ENCODE measurements at places on chromosomes 11 and 22. TPM values are rescaled to one million over a fixed set of nuclear protein-coding genes. Genes with fewer than 3 reads are reported as not detected.

GRCh38 chr11:69912911-69913451 lies 93.8 kb upstream of the FGF3 start:
- DNase-seq, result no peak

- no peak for DNase-seq
These were observed 7.5 kb downstream of the FREY1 start for GRCh38 chr11:45899448-45900174.

Gene CACNA1I
- total RNA-seq, result not detected

DNA sequence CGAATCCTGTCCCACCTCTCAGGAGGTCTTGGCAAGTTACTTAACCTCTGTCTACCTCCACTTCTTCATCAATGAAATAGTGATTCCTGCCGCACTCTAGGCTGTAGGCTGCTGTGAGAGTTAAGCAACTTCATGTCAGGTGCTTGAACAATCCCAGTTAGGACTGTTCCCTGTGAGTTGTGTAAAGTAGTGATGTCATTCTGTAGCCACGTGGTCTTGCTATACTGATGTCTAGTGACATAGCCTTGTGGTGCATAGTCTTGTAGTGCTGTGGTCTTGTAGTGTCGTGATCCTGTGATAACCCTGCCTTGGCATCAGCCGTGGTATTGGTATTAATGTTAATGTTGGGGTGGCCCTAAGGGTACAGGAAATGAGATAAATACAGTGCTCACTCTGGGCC lies 30.3 kb upstream of the PRR5 start:
- no peak for DNase-seq

DNA sequence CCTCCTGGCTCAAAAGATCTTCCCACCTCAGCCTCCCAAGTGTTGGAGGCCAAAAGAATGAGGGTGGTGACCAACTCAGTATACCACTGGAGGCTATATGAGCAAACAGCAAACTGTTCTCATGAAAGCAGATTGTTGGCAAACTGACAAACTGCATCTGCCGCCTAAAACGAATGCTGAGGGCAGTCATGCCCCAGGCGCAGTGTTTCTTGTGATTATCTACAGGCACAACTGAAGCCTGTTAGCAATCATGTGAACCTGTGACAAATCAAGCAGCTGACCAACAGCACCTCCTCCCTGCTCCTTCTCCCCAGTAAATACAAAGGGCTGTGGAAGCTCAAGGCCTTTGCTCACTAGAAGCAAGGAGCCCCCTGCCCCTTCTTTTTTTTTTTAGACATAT lies 47.8 kb downstream of the BTBD10 start:
- no peak for DNase-seq

Measured in glomerular endothelial cell (primary cell).